ENCODE measurements at places on chromosomes 4 and X.
A peak's percentile ranks its signal among the peaks of the same experiment; 100 is the strongest.

DNA sequence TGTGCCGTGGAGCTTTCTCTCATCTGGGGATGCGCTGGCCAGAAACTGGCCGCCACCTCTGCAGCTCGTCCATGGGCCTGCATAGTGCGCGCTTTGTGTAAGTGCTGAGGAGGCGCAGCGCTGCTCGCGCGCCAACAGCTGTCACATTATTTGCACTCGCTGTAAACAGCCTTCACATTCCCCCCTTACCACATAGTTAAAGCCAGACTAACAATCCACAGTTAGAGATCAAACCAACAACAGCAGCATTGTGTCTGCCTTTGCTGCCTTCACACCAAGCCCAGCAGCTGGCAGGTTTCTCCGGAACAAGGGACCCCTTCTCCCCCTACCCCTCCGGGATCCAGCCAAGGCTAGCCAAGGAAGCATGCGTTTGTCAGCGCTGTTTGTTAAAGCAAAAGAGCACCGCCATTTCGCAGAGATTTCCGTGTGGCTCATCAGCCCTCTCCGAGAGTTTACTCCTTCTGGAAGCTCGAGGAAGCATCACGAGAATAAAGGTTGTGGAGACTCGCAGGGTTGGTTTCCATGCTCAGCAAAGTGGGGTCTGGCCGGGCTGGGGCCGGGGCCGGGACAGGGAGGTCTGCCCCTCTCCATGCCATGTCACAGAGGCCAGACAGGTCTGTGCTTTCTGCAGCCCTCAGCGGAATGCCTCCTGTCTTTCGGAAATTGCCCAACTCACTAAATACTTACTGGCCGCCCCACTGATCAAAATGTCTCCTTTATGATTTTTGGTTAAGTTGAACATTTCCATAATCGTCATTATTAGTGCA is 11.0 kb downstream of the BCOR start:
- DNase-seq: no peak

DNA sequence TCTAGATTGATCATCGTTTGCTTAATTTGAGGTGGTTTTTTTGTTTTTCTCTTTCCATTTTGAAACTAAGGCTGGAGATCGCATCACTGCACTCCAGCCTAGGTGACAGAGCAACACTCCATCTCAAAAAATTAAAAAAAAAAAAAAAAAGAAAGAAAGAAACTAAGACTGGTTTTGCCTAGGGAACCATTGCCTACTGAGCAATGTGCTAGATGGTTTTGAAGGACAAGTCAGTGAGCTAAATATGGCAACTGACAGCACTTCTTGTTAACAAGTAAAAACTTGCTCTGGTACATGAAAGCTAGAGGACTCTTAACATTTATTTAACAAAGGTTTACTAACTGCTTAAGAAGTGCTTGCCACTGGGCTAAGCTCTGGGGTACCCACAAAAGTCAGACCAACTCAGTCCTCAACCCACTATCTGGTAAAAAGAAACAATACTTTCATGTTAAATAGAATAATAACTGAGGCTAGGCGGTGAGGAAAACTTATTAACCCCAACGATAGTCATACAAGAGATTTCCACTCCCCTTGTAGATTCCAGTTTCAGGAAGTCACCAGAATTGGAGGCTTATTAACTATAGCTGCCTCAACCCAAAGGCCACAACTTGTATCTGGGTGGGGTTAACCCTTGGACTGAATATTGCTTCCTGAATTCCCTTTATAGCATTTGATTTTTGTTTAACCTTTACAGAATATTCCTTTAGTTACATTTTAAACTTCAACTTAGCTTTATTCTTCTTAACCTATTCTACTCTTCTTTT is 111.6 kb downstream of the FRYL start:
- DNase-seq: no peak

DNA sequence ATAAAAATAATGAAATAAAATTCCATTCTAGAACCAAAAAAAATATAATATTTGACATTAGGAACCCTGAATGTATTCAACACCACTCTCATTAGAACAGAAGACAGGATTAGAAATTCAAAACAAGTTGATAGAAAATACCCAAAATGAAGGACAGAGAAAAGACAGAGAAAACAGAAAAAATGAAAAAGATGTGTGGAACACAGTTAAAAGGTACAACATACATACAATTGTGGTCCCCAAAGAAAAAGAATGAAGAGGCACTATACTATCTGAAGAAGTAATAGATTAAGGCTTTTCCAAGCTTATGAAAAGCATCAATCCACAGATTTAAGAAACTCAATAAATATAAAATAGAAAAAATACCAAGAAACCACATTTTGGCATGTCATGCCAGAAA is 16.4 kb downstream of the ANKRD50 start:
- no peak for DNase-seq

DNA sequence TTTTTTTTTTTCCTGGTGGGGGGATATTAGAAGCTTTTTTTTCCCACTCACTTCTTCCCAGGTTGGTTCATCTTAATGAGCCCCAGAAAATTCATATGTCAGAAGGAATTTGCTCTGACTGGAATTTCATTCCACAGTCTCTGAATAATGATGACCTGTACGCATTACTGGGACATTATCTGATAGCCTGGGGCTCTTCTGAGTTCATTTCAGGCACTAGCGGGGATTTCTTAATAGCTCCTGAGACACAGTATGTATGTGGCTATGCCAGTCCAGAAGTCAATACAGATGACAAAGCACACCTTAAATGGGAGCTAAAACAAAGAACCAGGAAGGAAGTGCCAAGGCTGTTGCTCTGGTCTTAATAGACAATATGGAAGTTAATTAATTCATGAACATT is 295.2 kb upstream of the IGFBP7 start:
- DNase-seq: peak; percentile 57

GRCh38 chr4:113825272-113825671 is 63.7 kb upstream of the CAMK2D start:
- no peak for DNase-seq

DNA sequence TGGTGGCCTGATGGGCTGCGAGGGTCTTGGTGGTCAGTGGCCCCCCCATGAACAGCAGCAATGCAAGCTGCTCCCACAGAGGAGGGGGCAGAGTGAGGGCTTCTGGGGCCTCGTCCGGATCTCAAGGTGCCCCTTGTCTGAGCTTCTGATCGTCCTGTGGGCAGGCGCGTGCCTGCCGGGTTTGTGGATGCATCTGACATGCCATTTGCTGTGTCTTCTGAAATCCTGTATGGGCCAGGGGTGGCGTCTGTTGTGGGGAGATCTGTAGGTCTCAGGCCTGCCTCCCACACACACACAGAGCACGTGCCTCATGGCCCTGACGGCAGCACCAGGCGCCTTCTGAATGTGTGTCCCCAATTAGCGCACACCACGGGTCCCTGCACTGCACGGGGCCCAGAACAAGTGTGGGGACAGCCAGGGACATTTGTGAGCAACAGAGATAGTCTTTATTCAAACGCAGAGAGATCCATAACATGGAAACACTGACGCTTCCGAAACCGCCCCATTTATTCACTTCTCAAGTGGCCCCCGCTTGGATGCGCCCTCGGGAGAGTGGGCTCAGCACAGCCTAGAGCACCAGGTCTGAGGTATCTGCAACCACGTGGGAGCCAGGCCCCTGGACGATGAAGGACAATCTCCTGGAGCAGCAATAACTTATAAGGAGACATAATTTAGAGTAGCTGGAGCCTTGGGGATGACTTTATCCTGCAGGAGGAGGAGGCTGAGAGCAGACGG is 5.7 kb downstream of the SPON2 start:
- DNase-seq: no peak

DNA sequence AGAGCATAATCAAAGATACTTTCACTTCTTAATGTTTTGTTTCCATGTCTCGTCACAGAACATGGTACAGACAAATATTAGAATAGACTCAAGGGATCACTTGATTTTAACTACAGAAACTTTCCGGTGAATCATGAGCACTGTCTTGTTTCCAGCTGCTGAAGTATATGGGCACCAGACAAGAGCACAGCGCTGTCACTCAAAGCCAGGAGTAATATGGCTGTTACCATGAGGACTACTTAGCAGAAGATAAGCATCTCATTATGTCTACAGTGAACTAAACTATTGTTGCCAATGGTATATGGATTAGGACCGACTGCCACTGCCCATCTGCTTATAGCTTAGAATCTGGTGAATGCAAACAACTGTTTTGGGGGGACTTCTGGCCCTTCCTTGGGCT is 34.3 kb downstream of the MECP2 start:
- DNase-seq: no peak

- no peak for DNase-seq
These were observed 269.1 kb downstream of the DHRSX start for GRCh38 chrX:2231570-2232192.

- no peak for DNase-seq
These were observed 1.3 kb downstream of the GAR1 start for GRCh38 chr4:109816894-109817293.

GRCh38 chr4:84420608-84421007 is 78.5 kb downstream of the NKX6-1 start:
- no peak for DNase-seq

DNA sequence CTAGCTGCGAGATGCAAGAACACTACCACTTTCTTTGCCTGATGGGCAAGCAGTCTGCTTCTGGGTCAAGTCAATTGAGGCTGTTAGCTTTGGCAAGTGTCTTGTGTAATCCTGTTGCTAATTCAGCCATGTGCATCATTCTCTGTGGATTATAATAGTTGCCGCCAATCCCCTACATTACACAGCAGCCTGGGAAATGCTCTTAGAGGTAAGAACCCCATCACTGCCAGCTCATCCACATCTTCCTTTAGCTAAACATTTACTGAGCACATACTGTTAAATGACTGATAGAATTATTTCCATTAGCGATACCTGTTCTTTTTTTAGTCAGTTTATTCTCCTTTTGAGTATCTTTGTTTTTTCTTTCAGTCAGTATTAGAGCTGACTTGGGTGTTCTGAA is 116.2 kb downstream of the CBR4 start:
- DNase-seq: no peak

GRCh38 chrX:88416965-88417364 is 330.1 kb upstream of the CPXCR1 start:
- DNase-seq: no peak

DNA sequence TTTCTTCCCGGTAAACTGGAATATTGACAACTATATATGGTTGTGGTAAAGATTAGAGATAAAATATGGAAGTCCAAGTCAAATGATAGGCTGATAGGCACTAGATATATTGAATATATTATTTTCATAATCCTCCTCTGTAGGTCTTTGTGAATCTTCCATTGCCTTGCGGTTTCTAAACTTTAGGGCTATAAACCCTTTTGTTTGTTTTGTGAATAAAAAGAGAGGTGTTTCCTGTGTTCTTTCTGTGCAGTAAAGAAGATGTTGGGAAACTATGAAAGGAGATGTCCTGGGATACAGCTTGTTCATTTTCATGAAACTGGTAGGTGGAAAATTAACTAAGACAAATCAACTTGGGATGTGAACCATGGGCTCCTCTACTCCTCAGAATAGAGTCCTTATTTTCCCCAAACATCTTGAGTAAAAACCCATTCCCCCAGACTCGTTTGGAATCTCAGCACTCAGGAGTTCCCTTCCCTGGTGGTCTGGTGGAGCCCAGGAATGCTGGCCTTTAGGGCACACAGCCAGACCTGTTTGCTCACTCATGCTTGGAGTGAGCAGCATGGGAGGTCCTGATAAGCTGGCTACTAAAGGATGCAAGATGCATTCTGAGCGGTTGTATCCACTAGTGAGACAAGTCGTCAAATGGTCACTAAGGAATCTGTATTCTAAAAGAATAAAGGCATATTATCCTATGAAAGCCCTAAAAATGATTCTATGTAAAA is 22.2 kb downstream of the PRDM8 start:
- peak; percentile 29 for DNase-seq

- DNase-seq: no peak
These were observed 27.5 kb downstream of the PCYT1B start for GRCh38 chrX:24619647-24620046.

DNA sequence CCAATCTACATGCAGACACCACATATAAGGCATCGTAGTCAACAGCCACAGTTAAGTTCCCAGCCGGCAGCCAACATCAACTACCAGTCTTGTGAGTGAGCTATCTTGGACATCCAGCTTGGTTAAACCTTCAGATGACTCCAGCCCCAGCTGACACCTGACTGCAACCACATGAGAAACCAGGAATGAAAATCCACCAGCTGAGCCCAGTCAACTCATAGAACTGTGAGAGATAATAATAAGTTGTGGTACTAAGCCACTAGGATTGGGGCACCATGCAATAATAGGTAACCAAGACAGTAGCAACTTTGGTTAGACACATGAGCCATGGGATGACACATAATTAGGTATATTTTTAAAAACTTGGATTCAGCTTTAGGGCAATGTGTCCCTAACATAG is 188.1 kb upstream of the BCOR start:
- DNase-seq: no peak

DNA sequence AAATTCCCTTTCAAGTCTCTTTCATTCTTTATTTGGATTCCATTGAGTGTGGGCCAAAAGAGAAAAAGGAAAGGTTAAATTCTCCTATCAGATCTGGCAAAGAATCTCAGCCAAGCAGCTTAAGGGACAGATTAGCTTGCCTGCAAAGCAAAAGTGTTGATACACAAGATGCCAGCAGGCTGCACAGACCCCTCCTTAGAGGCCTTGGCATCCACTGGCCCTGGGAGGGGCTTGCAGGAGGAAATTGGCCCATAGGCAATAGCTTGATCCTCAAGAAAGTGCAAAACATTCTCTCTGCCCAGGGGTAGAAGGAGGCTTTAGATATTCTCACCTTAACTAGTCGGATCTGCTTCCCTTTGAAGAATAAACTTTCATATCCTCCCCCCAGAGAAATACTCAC is 300.4 kb upstream of the CPEB2 start:
- DNase-seq: no peak

DNA sequence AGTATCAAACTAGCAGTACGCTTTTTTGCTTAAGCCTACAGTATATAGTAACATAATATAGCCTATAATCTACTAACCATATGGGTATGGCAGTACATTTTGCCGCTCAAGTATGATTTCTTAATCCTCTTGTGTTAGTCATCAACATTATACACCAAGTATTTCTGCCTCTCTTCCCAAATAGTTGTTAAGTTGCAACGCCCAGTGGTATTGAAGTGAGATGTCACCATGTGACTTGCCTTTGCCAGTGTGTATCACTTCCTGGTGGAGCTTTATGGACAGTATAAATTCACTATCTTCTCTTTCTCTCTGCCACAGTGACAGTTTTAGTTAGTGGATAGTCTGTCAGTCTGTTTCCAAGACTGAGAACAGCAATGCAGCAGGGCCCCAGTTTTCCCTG is 535.5 kb downstream of the PDHA2 start:
- DNase-seq: no peak

All from RCC 7860 (cell line).